ENCODE measurements at places on chromosomes 7 and 10.

DNA sequence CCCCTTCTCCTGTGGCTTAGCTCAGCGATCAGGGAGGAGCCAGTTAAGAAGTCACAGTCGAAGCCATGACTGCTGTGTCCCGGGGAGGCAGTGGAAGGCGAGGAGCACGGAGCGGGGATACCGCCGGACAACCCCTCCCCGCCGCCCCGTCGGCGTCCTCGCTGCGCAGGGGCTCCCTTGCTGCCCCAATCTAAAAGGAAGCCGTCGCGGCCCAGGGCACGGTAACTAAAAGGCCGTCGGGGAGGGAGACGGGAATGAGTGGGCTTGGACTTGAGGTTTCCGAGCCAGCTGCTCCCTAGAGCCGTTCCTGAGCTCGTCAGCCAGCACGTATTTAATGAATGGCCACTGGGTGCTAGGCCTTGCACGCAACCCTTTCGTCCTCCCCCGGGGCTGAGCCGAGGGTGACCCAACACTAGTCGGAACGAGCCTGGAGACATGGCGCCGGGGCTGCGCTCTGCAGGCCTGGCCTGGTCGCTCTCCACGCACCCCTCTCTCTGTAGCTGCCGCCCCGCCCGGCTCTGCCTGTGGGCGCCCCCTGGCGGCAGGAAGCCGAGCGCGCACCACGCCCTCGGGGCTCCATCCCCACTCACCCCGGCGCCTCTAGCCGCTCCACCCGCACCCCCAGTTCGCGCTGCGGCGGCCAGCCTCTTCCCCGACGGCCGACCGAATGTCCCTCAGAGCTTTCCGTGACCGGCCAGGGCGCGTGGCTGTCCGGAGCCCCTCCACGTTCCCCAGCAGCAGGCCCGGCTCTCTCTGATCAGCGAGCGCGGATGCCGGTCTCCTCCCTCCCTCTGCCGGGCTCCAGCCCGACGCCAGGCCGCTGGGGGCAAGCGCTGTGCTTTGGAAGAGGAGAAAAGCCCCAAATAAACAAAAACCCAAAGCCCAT lies 29.3 kb upstream of the KCNK18 start:
- peak; percentile 63 for DNase-seq

GRCh38 chr7:16630654-16631053 lies 14.9 kb downstream of the ANKMY2 start:
- DNase-seq: no peak

DNA sequence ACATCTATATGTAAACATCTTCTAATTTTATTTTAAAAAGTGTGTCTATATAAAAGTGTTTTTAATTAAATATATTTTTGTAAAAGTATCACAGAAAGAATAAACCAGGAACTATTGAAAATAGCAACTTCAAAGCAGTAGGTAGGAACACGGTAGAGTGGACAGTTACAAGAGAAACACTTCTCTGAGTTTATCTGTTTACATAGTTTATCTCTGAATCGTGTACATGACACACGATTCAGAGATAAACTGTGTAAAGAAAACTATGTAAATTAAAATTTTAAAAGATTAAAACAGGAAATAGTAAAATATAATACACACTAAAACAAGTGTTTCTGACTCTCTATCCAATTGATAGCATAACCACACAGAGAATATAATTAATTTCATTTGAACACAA lies 25.1 kb upstream of the FAM170B start:
- no peak for DNase-seq

GRCh38 chr10:46052057-46052790 lies 6.2 kb upstream of the MSMB start:
- no peak for DNase-seq

DNA sequence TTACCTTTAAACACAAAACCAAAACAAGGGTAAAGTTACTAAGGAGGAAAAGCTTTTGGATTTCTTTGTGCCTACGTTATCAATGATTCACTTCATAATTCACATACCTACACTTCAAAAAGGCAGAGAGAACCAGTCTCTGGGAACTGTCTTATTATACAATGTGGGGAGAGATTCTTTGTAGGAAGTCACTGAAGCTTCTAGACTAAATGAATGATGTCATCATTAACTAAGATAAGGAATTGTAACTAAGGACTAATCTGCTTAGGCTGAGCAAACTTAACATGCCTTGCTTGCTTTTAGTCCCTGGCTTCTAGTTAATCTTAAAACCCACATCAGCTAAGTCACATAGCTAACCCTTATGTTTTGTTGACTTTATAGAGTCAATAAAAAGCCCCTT lies 771.2 kb downstream of the NXPH1 start:
- DNase-seq: no peak

DNA sequence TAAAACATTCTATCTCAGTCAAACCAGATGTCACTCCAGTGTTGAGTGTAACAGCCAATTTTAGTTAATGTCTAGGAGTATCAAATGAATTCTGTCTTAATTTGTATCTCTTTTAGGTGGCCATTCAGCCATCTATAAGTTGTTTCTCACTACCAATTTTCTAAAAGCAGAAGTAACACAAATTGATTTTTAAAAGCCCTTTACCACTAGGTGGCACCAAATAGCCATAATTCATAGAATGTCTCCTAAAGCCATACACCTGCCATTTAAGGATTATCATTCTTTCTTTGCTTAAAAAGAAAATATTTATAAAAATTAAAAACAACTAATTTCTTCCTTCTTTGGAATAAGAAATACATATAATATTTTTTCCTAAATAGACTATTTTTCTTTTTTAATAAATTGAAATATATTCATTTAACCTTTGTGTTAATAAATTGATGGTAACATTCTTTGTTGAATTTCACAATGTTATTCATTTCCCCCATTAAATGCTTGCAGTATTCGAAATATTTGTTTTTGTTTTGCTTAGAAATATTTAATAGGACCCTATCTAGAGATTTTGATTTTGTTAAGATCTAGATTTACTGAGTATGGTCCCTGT lies 107.8 kb upstream of the PPP1R3A start:
- peak; percentile 53 for DNase-seq

GRCh38 chr10:42973870-42974692 lies 102.8 kb upstream of the RET start:
- DNase-seq: no peak

DNA sequence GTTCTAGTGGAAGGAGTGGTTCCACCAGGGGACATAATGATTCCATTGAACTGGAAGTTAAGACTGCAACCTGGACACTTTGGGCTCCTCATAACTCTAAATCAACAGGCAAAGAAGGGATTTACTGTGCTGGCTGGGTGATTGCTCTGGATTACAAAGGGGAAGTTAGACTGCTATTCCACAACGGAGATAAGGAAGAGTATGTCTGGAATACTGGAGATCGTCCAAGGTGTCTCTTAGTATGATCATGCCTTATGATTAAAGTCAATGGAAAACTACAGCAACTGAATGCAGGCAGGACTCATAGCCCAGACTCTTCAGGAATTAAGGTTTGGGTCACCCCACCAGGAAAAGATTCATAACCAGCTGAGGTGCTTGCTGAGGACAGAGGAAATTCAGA lies 310.6 kb upstream of the MGMT start:
- DNase-seq: no peak

- no peak for DNase-seq
These were observed 44.1 kb upstream of the ADRB1 start for GRCh38 chr10:113999531-113999930.

DNA sequence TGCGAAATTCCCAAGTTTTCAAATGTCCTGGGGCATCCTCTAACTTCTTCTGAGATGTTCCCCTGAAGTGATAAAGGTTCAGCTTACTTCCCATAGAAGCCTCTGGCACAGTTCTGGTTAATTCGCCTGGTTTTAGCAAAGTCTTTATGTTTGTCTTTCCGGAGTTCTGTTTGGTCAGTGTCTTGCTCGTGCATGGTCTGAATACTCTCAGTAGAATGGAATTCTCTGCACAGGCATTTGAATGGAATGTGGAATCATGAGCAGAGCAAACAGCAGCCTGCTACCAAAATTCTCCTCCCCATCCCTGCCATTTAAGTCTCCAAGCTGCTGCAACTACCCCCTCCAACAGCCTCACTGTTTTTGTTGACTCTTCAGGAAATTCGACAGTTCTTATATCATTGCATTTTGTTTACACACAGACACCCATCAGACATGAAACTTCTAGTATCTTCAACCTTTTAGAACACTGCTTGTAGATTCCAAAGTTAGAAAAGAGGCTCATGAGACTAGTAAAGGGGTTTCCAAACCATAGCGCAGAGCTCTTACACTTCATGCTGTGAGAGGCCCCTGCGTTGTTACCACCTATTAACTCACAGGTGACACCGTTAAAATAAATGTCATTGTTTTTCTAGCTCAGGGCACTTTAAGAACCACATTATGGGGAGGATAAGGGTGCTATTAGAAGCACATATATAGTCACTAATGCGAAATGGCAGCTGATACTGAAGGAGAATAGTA lies 129.7 kb downstream of the PLCE1 start:
- DNase-seq: no peak

DNA sequence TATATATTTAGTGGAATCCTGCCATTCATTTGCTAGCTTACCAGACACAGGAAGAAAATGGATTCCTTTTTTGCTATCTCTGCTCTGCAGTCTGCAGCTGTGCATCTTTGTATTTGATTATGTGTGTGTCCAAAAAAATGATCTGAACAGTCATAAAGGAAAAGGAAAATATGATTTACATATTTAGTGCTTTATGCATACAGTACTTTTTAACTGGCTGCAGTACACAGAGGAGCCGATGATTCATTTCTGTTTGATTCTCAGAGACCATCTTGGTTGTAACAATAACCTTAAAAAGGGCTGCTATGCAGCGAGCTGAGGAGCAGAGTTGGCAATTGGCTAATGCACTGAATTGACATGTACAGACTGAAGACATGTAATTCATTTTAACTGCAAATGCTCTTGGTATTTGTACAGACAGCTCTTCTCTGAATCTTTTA lies 151.3 kb upstream of the FZD1 start:
- no peak for DNase-seq

- no peak for DNase-seq
These were observed 36.1 kb downstream of the KCNMA1 start for GRCh38 chr10:77601488-77601887.

DNA sequence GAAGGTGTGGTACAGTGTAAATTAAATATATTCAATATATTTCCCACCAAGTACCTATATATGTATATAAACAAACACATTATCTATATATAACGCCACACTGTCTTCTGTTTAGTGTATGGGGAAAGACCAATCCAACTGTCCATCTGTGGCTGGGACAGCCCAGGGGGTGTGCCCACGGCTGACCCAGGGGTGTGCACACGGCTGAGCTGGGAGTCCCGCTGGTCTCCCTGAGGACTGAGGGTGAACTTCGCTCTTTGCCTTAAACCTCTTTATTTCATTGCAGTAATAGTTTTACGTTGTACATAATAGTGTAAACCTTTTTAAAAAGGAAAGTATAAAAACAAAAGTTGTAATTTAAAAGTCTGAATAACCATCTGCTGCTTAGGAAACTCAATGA lies 6.3 kb downstream of the EN2 start:
- no peak for DNase-seq

GRCh38 chr7:81482600-81483186 lies 287.2 kb downstream of the HGF start:
- no peak for DNase-seq

DNA sequence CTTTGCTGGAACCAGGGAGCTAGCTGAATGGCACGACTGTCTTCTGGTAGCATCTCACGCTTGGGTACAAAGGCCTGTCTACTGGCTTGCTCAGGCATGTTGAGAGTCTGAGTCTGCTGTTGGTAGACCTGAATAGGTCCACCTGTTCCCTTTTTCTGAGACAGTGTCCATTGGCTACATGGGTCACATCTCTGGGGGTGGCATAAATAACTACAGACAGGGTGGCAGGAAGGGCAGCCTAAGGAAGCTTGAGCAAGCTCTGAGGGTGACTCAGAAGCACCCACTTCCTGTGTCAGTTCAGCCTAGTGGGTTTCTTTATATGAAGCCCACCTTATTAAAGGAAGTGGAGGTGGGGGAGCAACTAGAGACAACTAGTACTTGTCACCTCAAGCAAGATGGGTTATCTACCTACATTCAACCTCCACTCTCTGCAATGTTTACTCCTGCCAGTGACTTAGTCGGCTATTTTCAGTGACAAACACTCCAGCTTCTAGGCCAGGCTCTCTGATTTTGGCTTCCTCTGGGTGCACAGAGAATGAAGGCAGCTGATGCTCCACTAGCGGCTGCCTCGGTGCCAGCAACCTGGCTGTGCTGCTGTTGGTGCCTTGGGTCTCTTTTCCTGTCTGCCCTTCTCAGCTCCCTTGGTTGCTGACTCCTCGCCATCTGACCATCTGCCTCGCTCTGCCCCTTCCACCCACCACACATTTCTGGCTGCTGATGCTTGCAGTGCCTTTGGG lies 5.7 kb upstream of the ZYX start:
- peak; percentile 64 for DNase-seq

- peak; percentile 24 for DNase-seq
These were observed 593 bp downstream of the CDK13 start for GRCh38 chr7:39950473-39951225.

- DNase-seq: no peak
These were observed 20.9 kb downstream of the AKR1D1 start for GRCh38 chr7:138097064-138097741.

DNA sequence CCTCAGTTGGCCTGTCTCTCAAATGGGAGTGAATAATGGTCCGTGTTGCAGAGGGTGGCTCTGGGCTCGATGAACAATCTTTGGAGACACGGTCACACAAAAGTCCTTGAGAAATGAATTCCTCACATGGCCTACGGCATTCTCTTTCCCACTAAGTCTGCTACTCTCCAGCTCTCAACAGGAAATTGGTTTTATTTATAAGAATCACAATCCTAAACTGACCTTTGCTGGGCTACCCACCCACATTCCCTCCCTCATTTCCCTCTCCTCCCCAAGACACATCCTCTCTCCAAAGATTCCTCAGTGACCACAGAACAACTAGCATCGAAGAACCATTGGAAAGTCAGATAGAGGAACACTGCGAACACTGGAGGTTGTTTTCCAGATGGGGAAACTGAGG lies 4.7 kb downstream of the AFAP1L2 start:
- no peak for DNase-seq

GRCh38 chr10:69847883-69848282 lies 46.2 kb downstream of the COL13A1 start:
- DNase-seq: no peak

DNA sequence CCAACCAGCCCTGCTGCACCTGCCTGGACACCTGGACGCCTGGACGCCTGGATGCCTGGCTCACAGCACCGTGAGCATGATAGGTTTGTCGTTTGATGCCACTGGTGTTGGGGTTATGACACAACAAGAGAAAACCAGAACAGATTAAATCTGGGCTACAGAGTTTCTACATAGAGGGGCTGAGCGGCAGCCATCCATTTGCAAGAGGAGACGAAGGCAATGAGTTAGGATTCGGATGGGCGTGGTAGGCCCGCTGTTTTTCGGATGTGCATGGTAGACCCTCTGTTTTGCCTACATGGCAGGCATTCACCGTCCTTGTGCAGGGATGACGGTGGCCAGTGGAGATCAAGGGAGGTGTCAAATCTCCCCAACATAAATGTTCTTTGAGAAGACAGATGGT lies 121.5 kb upstream of the RNF32 start:
- no peak for DNase-seq

GRCh38 chr7:42688056-42688371 lies 223.9 kb downstream of the C7orf25 start:
- no peak for DNase-seq
